ENCODE measurements at places on chromosomes 11 and 22.

DNA sequence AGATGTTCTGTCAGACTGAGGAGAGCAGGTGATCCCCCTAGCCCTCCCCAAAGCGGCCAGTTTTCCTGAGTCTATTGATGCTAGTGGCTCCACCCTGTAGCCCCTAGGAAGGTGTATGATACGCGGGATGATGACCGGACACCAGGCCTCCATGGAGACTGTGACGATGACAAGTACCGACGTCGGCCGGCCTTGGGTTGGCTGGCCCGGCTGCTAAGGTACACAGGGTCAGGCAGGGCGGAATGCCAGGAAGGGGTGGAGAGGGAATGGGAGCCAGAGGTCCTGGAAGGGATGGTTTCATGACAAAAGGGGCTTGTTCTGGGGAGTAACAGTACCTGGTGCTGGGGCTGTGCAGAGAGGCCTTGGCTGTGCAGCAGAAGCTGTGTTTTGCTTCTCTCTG is 3.2 kb downstream of the ZFPL1 start:
- no peak for DNase-seq

DNA sequence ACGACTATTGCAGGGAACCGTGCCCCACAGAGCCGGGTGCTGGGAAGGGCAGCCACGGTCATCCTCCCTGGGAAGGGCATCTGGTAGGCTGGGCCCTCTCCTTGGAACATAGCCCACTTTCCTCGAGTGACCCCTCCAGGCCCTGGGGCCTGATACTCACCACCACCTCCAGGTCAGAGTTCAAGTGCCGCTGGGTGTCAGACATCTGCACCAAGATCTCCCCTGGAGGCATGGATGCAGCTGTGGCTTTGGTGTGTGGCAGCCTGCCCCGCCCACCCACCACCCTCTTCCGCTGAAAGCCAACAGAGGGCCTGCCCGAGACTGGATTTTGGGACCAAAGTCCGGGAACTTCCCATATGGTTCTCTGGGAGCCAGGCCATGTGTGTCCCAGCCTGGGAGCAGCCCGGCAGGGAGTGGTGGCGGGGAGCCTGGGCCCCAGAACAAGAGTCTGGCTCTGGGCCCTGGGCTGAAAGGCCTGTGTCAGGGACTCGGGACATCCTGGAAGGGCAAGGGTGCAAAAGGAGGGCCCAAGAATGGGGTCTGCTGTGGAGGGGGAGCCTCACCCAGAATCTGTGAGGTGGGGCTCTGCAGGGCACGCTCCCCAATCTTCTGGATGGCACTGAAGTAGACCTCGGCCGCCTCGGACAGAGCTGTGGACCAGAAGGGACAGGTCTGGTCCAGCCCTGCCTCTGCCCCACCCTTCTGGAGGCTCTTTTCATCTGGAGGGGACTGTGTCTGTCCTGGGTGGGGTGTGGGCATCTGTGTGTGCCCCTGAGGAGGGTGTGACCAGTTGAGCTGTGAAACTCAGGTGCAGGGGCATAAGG is 2.6 kb downstream of the BAIAP2L2 start:
- no peak for DNase-seq

- DNase-seq: no peak
Measured at GRCh38 chr11:111367411-111368284, 11.4 kb downstream of the POU2AF1 start.

DNA sequence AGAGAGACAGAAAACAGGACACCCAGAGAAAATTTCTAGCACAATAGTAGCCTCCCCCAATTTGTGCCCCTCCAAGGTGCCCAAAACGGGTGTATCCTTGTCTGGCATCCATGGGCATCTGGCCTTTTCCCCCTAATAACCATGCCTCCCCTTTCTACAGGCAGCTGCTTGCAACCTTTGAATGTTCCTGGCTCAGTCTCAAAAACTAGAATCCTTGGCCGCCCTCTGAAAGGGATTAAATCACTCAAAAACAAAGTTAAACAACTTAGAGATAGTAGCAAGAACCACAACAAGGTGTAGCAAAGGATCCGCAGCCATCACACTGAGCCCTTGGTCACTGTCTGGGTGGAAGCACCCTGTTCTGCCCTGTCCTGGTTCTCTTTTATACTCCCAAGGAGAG is 105.6 kb downstream of the MN1 start:
- no peak for DNase-seq

DNA sequence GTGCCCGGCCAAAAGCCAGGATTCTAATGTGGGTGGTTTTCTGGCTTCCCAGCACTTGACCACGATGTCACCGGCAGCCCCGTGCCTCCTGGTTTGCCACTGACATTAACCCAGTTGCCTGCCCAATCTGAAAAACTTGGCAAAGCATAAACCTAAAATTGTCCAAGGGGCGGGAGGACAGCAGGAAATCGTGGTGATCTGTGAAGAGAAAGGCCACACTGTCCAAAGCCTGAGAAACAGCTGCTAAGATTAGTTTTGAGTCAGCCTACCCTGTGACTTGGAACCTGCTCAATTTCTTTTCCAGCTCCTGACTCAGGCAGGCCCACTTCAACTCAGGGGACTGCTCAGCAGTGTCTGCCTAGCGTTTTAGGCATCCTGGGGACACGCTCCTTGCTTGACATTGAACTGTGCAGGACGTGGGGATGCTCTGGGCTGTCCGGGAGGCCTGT is 8.2 kb upstream of the F2 start:
- DNase-seq: no peak

GRCh38 chr11:111612224-111612623 is 10.0 kb downstream of the SIK2 start:
- DNase-seq: no peak

Measured in stimulated activated CD4-positive, alpha-beta T cell treated with anti-CD3 and anti-CD28 coated beads, Interleukin-4, amount 100 ng/mL, for 4 hours (primary cell).